COLO829 (cell line): ENCODE measurements at places on chromosomes 7 and 10.

- DNase-seq = peak; percentile 99
These were observed 24.7 kb downstream of the AOC1 start for GRCh38 chr7:150876817-150877526.

DNA sequence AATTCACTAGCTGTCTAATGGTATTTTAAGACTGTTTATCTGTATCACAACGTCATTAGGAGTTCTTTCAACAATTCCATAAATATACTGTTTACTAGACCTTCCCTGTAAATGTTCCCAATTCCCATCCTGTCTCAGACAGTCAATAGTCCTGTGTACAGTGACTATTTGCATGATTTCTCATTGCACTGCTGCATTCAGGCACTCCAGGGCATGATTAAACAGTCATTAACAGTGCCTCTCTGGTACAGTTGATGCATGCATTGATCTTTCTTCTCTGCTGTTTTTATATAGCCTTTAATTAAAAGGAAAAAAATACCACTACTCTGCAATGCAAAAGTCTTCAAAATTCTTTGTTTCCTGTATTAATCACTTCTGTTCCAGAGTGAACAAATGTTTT is 51.5 kb upstream of the MTURN start:
- DNase-seq = no peak

DNA sequence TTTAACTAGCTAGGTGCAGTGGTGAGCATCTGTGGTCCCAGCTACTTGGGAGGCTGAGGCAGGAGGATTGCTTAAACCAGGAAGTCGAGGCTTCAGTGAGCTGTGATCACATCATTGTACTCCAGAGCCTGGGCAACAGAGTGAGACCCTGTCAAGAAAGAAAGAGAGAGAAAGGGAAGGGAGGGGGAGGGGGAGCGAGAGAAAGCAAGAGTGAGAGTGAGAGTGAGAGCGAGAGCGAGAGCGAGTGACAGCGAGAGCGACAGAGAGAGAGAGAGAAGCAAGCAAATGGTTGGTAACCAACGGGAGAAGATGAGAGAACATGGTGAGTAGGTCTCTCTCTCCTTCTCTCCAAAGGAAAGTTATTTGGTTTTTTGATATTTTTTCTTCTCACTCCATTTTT is 69.8 kb upstream of the DGKI start:
- no peak for DNase-seq

DNA sequence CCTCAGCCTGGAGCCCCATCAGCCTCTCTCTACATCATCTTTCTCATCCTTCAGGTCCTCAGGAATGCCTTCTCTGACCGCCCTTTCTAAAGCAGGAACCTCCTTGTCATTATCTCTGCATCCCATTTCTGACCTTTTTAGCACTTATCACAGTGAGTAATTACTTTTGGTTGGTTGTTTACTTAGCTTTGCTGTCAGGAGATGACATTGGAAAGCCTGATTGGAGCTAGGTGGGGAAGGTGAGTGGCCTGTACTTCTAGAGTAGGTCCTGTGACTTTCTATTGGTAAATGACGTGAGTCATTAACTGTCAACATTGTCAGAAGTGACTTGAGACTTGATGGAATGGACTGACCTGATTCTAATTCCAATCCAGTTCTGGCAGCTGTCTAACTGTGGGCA is 9.3 kb upstream of the SLC25A13 start:
- DNase-seq = no peak
